ENCODE measurements at places on chromosomes 5 and 9.

DNA sequence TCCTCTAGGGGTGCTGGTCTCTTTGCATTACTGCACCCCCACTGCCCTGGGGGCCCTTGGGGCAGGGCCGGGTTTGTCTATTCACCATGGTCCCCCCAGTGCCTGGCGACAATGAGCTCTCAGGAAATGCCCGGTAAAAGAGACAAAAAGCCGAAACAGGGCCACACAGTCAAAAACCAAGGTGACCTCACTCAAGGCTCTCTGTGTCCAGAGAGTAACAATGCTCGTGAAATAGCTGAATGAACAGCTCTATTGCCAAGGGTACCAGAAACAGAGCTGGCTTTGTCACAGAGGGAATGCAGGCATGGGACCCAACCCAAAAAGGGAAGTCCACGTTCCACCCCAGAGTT, 16.0 kb downstream of the SH3PXD2B start:
- no peak overlapping the region for H3K27ac ChIP-seq
- no peak overlapping the region for H3K4me3 ChIP-seq
- no peaks in the 10 kb centered on the region for H3K4me1 ChIP-seq
- DNase-seq = no peak

- no peak overlapping the region for H3K27ac ChIP-seq
- H3K4me3 ChIP-seq = no peak overlapping the region
Measured at GRCh38 chr5:96228408-96228807, 204.6 kb downstream of the PCSK1 start.

DNA sequence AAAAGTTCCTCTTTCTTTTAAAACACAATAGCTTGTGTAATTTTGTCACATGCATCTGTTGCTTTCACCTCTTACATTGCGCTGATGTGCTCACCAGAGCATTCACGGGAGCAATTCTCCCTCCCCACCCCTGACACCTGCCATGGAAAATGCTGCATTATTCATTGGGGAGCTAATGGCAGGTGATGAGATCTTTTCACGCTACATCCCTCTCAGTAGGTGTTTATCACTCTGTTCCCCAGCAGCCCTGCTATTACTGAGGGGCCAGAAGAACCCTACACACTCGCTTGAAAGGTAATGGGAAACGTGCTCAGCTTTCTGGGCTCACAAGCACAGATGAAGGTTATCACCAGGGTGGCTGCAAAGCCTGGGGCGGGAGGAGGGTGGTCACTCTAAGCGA, 398.0 kb downstream of the PSAT1 start:
- no peaks in the 10 kb centered on the region for H3K27me3 ChIP-seq
- no peaks in the 10 kb centered on the region for H3K36me3 ChIP-seq
- DNase-seq = no peak
- H3K27ac ChIP-seq = no peak overlapping the region
- H3K4me3 ChIP-seq = no peak overlapping the region
- no peaks in the 10 kb centered on the region for H3K4me1 ChIP-seq

- H3K36me3 ChIP-seq = no peaks in the 10 kb centered on the region
- H3K4me1 ChIP-seq = no peaks in the 10 kb centered on the region
- H3K4me3 ChIP-seq = no peak overlapping the region
- H3K27ac ChIP-seq = no peak overlapping the region
- no peak for DNase-seq
Measured at GRCh38 chr5:91848453-91848852, 465.3 kb upstream of the ARRDC3 start.

DNA sequence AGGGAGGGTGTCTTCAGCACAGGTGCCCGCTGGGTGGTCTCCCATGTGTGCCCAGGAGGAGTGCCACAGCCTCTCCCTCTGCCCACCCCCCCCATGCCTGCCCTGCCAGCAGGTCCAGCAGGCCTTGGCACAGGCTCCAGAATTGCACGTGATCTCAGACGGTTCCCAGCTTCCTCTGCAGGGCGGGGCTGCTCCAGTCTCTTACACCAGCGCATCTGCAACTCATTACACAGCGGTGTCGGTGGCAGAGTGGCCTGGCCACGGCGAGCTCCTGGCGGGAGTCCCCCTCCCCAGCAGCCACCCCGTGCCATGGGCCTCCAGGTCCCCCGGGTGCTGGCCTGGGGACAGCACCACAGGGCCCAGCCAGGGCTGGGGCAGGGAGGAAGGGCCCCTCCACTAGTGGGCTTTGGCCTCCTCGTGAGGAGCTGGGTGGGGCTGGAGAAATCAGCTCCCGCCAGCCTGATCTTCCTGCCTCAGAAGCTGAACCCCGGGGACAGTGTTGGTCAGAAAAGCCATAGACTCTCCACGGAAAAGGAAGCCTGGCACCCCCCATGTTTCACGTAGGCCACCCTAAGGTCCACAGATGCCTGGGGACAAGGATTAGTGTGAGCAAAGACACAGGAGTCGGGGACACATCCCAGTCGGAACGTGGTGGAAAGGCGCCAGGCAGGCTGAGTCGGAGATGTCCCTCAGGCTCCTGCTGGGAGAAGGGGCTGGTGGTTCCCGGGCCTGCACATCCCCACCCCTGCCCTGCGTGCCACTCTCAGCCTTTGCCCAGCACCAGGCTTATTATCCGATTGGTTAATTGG, 40.2 kb downstream of the RXRA start:
- no peak overlapping the region for H3K4me3 ChIP-seq
- DNase-seq = no peak
- no peak overlapping the region for H3K27ac ChIP-seq
- no peaks in the 10 kb centered on the region for H3K36me3 ChIP-seq
- H3K27me3 ChIP-seq = no peaks in the 10 kb centered on the region
- no peaks in the 10 kb centered on the region for H3K4me1 ChIP-seq

GRCh38 chr5:6565492-6565891, 67.4 kb downstream of the NSUN2 start:
- no peak for DNase-seq
- H3K36me3 ChIP-seq = no peaks in the 10 kb centered on the region
- H3K27ac ChIP-seq = no peak overlapping the region
- H3K4me3 ChIP-seq = no peak overlapping the region
- no peaks in the 10 kb centered on the region for H3K4me1 ChIP-seq
- H3K27me3 ChIP-seq = no peaks in the 10 kb centered on the region

DNA sequence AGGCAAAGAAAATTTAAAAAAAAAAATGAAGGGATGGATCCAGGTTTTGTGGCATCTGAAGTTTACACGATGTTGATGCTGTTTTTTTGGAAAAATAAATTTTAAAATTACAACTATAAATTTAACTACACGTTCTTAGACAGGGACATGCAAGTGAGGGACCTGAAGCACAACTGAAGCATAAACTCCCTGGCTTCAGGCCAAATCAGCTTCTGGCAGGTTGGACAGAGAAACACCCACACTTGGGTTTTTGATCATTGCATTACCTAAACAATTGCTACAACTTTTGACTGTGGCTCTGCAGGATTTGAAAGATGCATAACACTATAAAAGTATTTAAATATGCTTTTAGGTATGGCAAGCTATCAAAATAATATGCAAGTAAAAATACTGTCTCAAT, 1318.3 kb upstream of the DMAC1 start:
- no peak overlapping the region for H3K4me3 ChIP-seq
- DNase-seq = no peak
- H3K36me3 ChIP-seq = no peaks in the 10 kb centered on the region
- H3K27me3 ChIP-seq = no peaks in the 10 kb centered on the region
- H3K27ac ChIP-seq = no peak overlapping the region

Measured in DND-41 (cell line).